ENCODE measurements at places on chromosomes 1 and 21.
A peak's percentile ranks its signal among the peaks of the same experiment; 100 is the strongest.

DNA sequence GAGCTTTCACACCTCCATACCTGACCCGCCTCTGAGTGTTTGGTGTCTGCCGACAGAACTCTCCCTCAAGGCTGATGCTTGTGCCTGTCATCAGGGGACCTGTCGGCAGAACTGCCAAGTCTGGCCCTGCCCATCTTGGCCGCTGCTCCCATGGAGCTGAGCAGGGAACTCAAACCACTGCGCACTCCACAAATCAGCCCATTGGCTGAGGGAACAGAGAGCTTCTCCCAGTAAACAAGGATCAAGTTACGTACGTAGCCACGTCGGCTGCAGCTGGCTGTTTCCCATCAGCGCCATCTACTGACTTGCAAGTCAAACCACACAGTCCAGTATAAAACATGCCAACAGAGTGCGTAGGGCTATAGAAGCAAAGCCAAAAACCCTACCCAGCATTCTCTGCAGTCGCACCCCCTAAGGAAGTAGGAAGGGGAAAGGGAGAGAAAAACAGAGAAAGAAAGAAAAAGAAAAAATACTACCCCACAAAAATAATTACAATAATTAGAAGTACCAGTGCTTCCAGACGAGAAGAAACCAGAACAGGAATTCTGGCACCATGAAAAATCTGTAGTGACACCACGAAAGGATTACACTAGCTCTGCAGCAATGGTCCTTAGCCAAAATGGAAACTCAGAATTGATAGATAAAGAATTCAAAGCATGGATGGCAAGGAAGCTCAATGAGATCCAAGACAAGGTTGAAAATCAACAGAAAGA is 13.1 kb downstream of the KRTAP13-1 start:
- ATAC-seq, result peak; percentile 35

DNA sequence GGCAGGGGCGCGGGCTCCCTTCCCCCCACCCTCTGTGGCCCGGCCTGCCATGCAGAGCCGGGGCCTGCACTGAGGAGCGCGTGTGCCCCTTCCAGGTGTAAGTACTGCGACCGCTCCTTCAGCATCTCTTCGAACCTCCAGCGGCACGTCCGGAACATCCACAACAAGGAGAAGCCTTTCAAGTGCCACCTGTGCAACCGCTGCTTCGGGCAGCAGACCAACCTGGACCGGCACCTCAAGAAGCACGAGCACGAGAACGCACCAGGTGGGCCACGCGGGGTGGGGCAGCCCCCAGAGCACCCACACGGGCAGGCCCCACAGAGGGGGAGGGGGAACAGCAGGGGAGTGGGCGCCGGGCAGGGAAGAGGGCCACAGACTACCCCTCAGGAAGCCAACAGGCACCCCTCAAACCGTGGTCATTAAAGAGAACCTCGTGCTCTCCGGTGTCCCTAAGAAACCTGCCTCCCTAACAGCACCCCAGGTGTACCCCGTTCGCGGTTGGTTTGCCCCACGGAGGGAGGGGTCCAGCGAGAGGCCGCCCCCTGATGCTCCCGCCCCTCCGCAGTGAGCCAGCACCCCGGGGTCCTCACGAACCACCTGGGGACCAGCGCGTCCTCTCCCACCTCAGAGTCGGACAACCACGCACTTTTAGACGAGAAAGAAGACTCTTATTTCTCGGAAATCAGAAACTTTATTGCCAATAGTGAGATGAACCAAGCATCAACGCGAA is 28.8 kb upstream of the ARHGEF16 start:
- ATAC-seq, result no peak

DNA sequence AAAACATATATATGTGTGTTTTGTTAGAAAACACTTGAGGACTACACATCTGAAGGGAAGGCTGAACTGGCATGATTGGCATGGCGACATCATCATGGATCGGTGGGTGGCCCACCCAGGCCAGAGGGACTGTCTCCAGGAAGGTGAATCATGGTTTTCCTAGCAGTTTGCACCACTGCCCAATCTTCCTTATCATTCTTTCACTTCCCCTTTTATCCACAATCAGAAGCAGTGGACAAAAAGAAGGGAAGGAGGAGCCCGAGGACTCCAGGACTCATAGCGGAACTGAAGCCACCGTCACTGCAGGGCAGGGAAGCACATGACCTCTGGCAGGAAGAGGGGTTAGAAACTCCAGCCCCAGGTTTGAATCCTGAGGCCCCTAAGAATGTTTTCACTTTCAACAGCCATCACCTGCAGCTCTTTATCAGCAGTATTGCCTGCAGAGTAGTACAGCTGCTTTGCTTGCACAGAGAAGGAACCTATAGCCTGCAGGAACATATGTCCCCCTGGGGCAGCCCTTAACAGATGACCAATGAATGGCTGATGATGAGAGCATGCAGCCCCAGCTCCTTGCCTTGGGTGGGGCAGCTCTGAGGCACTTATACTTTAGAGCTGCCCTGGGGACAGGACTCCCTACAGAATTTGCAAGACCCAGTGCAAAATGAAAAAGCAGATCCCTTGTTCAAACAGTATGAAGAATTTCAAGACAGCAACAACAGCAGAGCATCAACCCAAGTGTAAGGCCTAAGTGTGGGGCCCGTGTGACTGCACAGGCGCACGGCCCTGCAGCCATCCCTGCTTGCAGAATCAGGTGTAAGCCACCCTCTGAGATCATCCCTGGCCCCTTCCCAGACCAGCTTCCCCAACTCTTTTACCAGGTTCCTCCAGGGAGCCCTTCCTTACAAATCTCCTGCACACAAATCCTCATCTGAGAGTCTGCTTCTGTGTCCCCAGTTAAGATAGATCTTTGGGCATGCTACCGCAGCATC is 241.8 kb upstream of the IRF2BP2 start:
- peak; percentile 29 for ATAC-seq

- peak; percentile 37 for ATAC-seq
Measured at GRCh38 chr21:37582590-37582989, 216.0 kb downstream of the DYRK1A start.

Measured in activated T-helper 17 cell treated with anti-CD3 and anti-CD28 coated beads, Interleukin-2, amount 50 U/mL, for 72 hours (primary cell).